GOT3 (cell line): ENCODE measurements at places on chromosomes 5 and 9.

- DNase-seq = no peak
Observed at GRCh38 chr5:145889611-145890010, 16.8 kb upstream of the GRXCR2 start.

- no peak for DNase-seq
Observed at GRCh38 chr9:114674798-114675540, 7.0 kb downstream of the TEX48 start.

- no peak for DNase-seq
Observed at GRCh38 chr5:31156631-31157160, 36.8 kb upstream of the CDH6 start.

GRCh38 chr5:116154252-116154651, 69.4 kb downstream of the COMMD10 start:
- no peak for DNase-seq

DNA sequence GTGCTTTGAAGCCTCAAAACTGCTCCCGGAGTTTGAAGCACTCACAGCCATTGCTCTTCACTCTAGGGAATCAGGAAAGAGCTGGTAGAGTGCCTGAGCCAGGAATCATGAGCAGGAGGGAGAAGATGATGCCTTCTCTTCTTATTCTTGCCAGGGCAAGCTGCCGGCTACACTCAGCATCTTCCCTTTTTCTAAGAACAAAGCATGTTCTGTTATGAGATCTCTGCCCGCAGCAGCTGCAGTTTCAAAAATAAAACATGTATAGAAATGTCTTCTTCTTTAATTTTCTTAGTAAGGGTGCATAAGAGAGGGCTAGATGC, 57.9 kb upstream of the RICTOR start:
- DNase-seq = no peak

DNA sequence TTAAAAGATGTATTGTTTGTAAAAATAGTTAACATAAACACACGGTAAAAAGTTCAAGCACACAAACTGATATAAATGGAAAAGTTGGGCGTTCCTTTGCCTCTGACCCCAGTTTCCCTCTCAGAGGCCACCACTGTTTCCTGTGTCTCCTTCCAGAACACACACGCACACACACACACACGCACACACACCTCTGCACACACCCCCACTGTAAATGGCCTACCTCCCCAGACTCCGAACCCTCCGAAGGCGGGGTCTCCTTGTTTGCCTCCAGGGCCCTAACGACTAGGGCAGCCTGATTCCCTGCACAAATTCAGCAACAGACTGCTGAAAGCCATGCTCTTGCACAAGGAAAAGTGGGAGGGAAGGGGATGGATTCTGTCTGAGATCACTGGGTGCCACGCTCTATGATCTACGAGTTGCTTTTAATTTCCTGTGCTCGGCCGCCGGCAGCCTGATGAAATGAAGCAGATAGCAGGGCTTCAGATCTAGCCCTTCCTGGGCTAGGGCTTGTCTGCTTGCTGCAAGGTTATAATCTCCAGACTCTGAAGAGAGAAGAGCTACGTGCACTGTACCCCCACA, 184.0 kb upstream of the IL12B start:
- no peak for DNase-seq

GRCh38 chr9:95450171-95451064, 66.4 kb downstream of the PTCH1 start:
- DNase-seq = no peak

GRCh38 chr9:27601396-27601795, 28.1 kb upstream of the C9orf72 start:
- DNase-seq = no peak

GRCh38 chr9:113701774-113702755, 174.0 kb upstream of the ZNF618 start:
- no peak for DNase-seq

DNA sequence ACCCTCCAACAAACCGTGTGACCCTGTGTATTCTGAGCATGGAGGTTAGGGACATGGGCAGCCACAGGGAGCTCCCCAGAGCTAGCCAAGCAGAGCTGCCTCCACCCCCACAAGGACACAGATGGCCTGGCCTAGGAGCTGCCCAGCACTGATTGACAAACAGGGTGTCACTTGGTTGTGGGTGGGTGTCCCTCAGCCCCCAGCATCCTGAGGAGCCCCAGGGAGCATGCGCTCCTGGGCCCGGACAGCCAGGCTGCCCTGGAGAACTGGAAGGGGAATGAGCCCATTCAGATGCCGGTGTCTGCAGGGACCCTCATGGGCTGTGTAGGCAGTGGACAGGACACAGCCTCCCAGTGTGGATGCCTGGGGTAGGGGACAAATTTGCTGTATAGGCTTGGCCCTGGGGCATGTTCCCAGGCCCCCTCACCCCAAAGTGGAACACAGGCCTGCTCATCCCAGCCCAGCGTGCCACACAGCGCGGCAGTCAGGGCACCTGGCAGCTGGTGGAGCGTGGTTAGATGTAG, 124.8 kb upstream of the LMX1B start:
- DNase-seq = no peak

DNA sequence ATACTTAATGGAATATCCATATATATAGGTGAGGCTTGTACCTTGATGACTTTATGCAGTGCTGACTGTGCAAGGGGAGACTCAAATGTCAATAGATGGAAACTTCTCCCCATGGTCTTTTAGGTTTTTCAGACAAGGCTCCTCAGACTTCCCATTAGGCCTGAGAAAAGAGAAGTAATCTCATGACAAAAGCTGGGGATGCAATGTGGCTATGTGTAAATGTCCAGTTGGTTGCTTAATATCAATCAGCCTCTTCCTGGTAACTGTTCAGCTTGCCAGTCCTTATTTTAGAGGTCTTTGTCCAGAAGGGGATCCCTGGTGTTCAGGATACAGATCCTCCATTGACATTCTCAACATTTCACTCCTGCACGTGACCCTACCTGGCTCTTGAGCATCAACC, 621.1 kb upstream of the CDH18 start:
- DNase-seq = no peak
